ENCODE measurements at places on chromosomes 16 and 17.

GRCh38 chr16:51708861-51709260 is 557.8 kb upstream of the SALL1 start:
- peak; percentile 55 for DNase-seq

- no peak for DNase-seq
Measured at GRCh38 chr16:2183671-2184070, 12.7 kb downstream of the CASKIN1 start.

DNA sequence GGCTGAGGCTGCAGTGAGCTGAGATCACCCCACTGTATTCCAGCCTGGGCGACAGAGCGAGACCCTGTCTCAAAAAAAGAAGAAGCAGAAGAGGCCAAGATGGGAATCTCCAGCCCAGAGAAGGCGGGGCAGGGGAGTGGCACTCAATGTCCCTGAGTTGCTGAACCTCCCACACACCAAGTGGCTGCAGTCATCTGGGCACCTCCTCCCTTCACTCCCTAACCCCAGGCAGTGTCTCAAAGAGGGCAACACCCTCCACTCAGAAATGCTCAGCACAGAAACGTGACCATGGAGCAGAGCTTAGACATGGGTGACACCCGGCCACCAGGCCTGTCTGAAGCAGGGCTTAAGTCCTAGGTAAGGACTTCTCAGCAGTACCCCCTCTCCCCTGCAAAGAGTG is 36.3 kb upstream of the BCAR1 start:
- DNase-seq: peak; percentile 53

DNA sequence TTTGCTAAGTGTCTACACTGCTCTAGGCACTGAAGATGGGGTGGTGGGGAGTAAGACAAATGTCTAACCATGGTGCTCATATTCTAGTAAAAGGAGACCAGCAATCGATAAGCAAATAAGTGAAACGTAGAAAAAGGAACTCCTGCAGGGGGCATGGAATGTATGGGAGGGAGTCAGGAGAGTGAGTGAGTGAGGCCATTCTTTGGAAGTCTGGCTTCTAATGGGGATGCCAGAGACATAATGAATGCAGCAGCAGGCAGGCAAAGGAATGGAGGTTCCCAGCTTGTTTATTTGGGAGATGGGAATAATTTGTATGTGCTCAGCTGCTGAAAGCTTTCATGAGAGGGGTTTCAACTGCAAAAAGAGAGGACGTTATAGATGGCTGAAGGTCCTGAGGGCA is 216.4 kb upstream of the DYNLRB2 start:
- DNase-seq: no peak

DNA sequence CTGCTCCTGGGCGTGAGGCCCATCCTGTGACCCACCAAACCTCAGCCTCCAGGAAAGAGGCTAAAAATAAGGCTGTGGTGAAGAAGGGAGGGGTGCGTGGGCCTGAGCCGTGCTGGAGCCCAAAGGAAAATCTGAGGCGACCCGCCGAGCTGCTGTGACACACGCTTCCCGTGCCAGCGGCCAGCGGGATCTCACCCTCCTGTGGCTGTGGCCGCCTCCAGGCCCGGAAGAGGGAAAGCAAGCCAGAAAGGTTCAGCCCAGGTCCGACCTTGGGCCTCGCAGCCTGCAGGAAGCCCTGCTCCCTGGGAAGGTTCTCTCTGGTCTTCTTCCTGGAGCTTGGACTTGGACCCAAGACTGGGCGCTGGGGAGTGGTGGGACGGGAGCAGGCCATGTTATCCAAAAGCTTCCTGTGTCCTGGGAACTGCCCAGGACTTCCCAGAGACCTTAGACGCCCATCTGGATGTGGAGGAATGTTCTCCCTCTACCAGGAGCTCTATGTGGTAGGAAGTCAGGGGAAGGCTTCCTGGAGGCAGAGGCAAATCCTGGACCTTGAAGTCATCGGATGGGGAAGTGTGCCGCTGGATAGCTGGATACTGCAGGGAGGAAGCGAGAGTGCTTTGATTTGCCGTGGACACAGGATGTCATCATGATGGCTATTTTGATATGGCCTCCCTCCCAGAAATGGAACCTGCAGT is 11.4 kb downstream of the SPNS2 start:
- peak; percentile 79 for DNase-seq

DNA sequence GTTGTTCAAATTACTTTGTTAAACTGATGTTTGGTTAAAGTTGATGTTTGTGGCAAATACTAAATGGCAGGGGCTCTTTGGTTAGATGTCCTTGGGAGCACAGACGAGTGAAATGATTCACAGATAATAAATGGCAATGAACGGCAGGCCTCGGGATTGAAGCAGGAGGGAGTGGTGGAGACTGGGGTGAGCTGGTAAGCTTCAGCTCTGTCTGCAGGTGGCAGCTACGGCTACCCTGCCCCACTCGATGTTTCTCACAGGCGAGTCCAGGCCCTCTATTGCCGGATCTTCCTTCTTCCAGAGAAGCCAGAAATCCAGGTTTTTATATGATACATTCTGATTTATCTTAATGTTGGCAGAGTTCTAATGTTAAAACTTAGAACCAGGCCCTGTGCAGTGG is 144.8 kb upstream of the CACNG5 start:
- no peak for DNase-seq
